ENCODE measurements at places on chromosomes 6 and 20.

GRCh38 chr6:88031550-88031949 lies 16.1 kb upstream of the SPACA1 start:
- DNase-seq, result no peak

GRCh38 chr6:168713839-168714238 lies 272.9 kb downstream of the SMOC2 start:
- peak; percentile 47 for DNase-seq

GRCh38 chr6:139135578-139136545 lies 982 bp downstream of the HECA start:
- DNase-seq, result no peak

DNA sequence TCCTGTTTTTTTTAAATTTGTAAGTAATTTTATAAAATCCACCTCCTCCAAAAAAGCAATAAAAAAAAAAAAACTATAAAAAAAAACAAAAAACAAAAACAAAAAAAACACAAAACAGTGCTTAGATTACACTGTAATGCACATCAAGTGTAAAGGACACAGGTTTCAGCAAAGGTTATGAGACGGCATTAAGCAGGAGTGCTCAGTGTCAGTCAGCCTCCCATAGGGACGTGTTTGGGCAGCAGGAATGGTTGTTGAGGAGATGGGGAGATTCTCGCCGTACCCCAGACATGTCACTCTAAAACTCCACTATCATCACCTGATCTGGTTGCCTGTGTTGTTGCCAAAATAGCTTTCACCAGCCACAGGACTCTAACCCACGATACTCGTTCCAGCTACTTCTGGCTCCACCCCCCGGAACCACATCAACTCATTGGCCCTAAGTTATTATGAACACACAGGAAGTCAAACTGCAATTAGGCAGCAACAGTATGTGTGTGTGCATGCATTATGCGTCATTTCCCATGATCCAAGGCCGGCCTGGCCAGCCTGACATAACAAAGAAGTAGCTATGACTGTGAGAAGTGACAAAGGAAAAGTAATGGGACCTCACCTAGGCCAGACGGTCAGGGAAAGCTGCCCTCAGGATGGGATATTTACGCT lies 28.7 kb downstream of the ECT2L start:
- peak; percentile 25 for DNase-seq

DNA sequence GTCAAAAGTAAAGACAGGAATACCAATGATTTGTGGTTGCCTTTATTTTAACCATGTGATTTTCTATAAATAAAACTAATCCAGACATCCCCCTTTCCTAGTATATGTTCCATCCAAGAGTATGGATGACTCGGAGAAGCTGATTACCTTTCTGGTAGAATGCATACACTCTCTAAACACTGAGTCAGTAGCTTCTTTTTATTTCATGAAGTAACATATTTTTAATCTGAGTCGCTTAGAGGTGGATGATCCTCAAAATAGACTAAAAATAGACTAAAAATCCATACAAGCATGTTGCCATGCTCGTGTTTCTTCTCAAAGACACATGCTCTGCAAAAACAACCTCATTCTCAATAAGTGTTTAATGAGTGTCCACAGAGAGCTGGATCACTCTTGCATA lies 263.7 kb downstream of the COL12A1 start:
- DNase-seq, result no peak

- DNase-seq, result no peak
Measured at GRCh38 chr6:80519811-80520594, 413.5 kb downstream of the BCKDHB start.

- no peak for DNase-seq
Measured at GRCh38 chr6:139175389-139175948, 40.6 kb downstream of the HECA start.

GRCh38 chr6:20412682-20413073 lies 11.0 kb downstream of the E2F3 start:
- no peak for DNase-seq

DNA sequence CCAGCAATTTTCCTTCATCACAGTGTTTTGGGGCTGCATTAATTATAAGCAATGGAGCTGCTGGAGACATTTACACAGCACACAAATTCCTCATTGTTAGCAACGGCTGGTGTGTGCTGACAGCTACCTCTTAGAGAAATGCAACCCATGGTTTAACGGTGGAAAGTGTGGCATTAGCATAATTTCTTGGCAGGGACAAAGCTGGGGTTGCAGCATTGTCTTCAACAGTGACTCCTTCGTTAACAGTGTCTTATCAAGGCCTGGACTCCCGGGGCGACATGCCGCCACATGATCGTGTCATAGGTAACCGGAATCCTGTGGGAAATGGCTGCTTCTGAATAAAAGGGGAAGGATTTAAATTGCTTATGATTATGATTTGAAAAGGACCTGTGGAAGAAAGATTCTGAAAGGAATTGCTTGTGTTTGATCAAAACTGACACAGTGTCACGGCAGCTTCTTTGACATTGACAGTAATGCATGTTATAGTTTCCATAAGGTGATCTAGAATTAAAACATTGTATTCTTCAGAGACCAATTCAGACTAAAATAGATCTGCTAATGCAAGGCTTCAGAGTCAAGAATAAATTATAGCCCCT lies 128.0 kb downstream of the UST start:
- DNase-seq, result no peak

GRCh38 chr20:44174996-44175765 lies 11.8 kb downstream of the JPH2 start:
- DNase-seq, result no peak

DNA sequence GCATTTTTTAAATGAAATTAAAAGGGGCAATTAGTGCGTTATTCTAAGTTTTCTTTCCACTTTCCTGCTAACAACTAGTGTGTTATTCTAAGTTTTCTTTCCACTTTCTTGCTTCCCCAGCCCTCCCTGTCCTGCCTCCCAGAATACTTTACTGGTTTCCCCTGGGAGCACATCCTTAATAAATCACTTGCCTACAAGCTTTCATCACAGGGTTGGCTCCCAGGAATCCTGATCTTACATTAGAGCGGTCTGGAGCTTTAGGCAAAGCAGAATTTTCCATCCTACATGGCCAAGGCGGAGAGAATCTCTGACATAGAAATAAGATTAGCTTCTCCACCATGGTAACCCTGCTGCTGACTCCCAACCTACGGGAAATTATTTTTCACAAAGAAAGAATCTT lies 150.4 kb downstream of the BFSP1 start:
- no peak for DNase-seq

- DNase-seq, result no peak
Measured at GRCh38 chr6:118736440-118736839, 85.0 kb upstream of the CEP85L start.

- no peak for DNase-seq
Measured at GRCh38 chr20:8849990-8850389, 218.9 kb upstream of the PLCB4 start.

- DNase-seq, result peak; percentile 79
Measured at GRCh38 chr6:119148098-119148824, 69.8 kb upstream of the FAM184A start.

GRCh38 chr20:9613871-9614270 lies 99.5 kb downstream of the LAMP5 start:
- no peak for DNase-seq

DNA sequence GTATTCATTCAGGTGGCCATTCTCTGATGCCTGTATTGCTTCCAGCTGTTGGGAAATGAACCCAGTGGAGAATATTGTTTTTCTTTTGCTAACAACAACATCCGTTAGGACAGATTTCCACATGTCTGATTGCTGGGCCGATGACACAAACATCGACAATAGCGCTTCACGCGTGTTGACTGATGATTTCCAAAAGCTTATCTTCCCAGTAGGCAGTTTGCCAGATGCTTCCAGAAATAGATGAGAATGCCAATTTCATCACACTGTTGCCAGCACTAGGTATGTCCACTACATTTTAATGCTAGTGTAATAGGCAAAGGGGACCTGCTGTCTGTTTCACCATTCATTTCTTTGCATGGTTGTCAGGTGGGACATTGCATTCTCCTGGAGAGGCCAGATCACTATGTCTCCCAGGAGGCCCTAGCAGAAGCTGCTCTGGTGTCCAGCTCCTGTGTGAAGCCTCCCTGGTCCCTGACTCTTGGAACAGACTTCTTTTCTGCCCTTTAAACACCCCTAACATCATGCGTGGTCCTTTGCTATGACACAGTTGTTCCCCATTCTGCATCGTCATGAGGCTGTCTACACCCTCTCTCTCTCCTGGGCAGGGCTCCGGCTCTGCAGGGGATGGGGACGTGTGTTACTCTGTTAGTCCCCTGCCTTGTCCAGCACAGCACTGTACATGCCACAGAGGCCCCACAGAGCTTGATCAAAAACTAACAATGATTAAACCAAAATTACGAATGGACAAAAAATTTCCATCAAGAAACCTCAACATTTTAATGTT lies 181.6 kb downstream of the CDH26 start:
- no peak for DNase-seq

DNA sequence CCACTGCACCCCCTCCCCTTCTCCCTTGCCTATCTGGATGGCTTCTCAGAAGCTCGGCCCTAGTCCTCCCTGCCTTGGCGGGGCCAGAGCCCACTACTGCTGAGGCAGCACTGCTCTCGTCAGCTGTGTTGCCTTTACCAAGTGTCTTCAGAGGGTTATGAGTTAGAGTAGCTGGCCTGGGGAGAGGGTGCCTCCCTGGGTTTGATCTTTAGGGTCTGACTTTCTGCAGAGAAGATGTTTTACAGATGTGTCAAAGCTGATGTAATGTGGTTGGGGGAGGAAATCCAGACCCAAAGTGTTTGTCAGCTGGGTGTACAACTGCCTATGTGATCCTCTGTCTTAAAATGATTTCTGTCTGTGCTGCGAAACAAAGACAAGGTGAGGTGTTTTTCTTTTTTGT lies 30.4 kb upstream of the PI16 start:
- DNase-seq, result no peak

DNA sequence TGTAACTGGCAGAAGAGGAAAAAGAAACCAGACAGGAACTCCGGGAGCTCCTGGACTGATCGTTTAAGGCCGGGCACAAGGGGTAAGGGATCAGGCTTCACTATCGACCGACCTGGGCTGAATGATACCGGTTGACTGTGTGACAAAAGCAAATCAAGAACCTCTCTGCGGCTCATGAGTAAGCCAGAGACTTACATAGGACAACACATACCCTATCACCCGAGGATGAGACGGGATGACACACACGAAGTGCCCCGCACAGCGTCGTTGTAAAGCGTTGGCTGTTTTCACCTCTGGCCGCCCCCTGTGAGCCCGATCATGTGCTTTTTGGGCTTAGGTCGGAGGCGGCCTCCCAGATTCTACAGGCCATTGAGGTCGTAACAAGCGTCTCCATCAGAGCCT lies 695 bp upstream of the TGIF2 start:
- DNase-seq, result peak; percentile 65

DNA sequence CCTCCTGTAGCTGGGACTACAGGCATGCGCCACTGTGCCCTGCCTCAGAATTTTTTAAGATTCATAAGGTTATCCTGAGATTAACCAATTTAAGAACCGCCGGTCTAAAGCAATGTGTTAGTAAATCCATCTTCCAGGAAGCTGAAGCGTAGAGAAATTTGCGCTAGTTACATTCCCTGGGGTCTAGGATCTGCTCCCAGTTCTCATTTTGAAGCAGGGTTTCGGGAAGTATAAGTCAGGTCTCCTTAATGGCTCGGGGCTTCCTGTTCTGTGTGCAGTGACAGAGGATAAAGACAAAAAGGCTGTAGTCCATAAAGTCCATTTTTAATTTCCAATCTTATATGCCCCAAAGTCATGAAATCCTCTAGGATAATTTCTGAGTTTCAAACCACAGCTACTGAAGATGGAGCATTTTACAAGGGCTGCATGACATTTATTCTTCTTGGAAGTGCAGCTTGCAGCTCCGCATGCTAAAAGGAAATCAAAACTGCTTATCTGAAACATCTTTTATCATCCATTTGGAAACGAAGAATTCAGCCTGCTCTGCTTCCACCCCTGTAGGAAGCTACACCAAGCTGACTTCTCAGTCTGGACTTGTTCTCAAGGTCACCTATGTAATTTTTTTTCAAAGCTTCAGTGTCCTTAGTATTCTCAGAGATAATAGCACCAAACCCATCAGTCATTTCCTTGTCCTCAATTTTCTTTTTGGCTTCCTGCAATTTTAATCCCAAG lies 326.1 kb downstream of the PRL start:
- no peak for DNase-seq

DNA sequence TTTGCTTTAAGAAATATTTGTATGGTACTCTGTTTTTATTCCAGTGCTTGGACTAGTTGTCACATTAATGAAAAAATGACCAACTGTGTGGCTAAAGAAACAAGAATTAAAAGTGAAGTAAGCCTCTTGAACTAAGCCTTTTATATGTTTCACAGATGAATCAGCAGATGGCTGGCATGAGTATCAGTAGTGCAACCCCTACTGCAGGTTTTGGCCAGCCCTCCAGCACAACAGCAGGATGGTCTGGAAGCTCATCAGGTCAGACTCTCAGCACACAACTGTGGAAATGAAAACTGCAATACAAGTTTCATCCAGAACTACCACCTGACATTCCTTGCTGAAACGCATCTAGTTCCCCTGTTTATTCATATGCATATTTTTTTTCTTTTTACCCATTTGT lies 96.8 kb downstream of the B3GAT2 start:
- no peak for DNase-seq

DNA sequence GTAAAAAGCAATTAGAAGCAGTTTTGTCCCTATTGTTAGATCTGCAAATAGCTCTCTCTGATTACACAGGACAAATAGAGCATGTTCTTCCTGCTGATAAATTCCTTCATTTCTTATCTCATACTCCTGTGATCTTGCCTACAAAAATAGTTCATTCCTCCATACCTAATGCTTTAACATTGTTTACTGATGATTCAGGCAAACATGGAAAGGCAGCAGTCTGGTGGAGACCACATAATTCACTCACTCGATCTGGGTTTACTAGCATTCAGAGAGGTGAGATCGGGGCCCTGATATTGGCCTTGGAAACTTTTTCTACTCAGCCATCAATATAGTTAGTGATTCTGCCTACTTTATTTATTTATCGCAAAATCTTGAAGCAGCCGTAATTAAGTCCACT lies 20.2 kb downstream of the HLA-DPA1 start:
- DNase-seq, result peak; percentile 88

DNA sequence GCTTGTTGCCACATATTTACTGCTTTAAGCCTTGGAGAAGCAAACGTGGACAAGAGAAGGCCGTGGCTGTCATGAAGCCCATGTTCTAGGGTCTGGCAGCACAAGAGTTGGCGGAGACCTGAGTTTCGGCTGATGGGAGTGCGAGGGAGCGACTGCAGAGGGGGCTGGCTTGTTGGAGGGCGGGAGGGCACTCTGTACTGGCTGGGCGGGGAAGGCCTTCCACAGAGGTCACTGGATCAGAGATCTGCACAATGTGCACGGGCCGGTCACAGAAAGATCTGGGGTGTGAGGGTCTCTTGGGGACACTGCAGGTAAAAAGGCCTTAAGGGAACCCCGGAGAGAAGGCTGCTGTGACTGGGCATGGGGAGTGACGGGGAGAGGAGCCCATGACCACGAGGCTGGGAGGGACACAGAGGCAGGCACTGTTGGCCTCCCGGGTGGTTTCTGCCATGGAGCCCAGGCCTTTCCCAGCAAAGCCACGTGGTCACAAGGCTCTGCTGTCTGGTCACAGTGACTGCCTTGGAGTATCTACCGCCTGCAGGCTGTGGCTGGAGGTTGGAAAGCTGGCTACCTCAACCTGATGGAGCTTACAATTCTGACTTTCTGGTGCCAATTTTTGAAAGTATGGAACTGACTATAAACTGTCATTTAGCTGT lies 23.8 kb downstream of the FOXC1 start:
- no peak for DNase-seq

All from HepG2 (cell line).